Stimulated activated CD4-positive, alpha-beta T cell treated with anti-CD3 and anti-CD28 coated beads, Interleukin-1b, Interleukin-23, amount 100 ng/mL, for 24 hours (primary cell): ENCODE measurements at places on chromosomes 6 and 20.
A peak's percentile ranks its signal among the peaks of the same experiment; 100 is the strongest.

DNA sequence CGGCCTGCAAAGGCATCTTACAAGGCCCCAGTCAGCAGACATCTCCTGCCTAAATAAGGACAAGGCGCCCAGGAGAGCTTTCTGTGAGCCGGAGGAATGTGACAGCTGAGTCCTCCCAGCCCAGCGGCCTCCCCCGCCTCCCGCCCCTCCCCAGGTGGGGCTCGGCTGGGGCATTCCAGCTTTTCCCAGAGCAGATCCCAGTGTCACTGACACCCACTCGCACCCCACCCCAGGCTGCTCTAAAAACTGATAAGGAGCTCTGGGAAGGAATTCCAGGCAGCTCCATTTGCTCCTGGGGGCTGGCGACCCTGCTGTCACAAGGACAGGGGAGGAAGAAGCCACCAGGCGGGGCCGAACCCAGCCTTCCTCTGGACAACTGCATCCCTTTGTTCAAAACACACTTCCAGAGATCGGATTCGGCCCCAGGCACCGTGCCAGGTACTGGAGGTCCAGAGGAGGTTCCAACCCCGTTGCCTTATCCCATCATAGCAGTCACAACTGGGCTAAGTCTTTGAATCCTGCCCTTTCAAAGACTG is 49.7 kb downstream of the JPH2 start:
- DNase-seq: no peak

DNA sequence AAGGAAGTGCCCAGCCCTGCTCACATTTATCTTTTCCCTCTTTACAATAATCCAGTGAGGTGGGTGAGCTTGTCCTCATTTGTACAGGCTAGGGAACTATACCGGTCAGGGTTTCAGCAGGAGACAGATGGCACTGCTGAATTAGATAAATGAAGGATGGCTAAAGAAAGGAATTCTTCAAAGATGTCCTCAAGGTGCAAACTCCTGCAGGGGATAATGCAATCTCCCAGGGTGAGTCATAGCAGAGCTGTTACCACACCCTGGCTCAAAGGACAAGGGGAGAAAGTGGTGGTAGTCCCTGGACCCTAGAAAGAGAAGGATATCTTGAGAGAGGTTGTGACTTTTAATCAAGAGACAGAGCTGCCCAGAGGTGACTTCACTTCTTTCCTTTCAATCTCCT is 66.7 kb downstream of the RFPL4B start:
- no peak for DNase-seq

GRCh38 chr20:50169329-50169823 is 15.9 kb upstream of the PEDS1 start:
- DNase-seq: peak; percentile 82

- no peak for DNase-seq
Measured at GRCh38 chr6:75299801-75300530, 15.4 kb upstream of the TMEM30A start.

DNA sequence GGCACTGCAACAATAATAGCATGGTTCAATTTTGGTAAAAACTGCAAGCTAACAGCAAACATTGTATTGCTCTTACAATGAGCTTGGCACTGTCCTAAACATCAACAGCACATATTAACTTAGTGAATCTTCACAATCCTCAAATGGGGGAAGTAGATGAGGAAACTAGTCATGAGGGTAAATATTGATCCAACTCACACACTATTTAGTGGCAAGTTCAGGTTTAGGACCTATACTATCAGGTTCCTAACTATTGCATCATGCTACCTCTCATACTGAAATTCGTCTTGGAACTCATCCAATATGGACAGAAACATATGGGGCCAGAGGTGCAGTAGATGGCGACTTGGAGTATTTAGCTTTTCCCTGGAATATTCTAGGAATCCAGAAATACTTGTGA is 34.2 kb downstream of the FKBP1C start:
- DNase-seq: no peak

DNA sequence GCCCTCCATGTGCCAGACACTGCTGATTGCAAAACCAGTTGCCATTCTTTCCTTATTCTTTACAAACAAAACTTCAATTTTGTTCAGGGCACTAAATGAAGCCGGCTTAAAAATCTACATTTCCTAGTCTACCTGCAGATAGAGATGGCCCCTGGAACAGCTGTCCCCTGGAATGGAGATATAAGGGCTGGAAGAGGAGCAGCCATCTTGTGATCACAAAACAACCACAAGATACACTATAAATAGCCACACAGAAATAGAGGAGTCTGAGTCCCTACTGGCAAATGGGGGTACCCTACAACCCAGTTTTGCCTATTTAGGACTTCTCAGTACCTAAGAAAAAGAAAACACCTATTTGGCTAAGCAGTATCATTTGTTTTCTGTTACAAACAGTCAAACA is 115.9 kb upstream of the BEND6 start:
- no peak for DNase-seq

- no peak for DNase-seq
Measured at GRCh38 chr6:140346428-140346827, 972.0 kb upstream of the CITED2 start.

DNA sequence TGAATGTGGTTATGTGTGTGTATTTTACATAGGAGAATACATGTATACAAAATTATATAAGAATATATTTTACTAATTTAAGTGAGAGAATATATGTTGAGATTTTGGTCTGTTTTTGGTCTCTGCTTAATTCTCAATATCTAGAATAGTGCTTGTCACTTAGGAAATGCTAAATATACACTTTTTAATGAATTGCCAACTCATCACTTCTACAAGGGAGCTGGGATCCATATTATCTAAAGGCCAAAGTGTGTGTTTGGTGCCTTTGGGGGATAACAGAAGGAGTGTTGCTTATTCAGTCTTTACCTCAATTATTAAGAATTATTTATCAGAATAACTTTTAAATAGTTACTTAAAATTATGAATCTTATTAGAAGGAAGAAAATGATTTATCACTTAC is 1304.8 kb downstream of the HACE1 start:
- no peak for DNase-seq

- no peak for DNase-seq
Measured at GRCh38 chr6:158081657-158081935, 86.5 kb downstream of the SERAC1 start.

DNA sequence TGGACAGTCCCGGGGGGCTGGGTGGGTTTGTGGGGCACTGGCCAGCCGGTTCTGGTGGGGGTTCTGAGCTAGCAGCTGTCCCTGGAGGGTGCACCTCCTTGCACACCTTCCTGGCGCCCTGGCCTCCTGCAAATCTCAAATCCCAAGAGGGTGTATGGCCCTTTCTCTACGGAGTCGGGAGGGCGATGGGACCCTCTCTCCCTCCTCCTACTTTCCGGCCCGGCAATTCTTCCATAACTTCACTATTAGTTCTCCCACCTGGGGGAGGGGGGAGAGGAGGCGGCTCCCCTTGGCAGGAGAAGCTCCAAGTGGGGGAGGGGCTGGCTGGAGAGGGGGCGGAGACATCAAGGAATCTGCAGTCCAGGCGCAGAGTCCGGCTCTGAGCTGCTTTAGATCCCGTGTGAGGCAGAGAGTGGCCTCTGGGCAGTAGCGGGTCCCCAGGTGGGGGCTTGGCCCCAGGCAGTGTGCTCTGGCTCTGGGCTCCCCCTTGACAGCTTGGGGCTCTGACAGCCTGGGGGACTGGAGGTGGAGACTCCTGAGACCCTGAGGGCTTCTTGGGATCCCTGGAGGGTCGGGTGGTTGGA is 1.4 kb upstream of the LAMA5 start:
- no peak for DNase-seq

DNA sequence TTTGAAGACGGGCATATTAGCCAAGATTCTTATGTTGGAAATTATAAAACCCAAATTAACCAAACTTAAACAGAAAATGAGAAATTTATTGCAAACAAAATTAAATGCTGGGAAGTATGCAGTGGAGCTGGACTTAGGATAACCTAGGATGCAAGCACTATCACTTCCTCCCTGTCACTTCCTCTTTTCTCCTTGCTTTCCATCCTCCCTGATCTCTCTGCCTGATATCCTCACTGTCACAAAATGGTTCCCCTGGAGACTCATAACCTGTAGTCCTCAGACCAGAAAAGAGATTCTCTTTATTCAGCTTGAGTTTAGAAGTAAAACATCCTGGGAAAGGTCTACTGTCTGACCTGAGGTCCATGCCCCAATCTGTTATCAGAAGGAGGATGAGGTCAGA is 7.4 kb upstream of the KLHL32 start:
- no peak for DNase-seq
